ENCODE measurements at places on chromosomes 6 and 20. TPM values are rescaled to one million over a fixed set of nuclear protein-coding genes. Genes with fewer than 3 reads are reported as not detected.
A peak's percentile ranks its signal among the peaks of the same experiment; 100 is the strongest.

The SLC22A16 gene
- total RNA-seq: not detected

The COL10A1 gene
- total RNA-seq: 0.17 TPM

The TNFRSF6B gene
- total RNA-seq: 12.6 TPM

DNA sequence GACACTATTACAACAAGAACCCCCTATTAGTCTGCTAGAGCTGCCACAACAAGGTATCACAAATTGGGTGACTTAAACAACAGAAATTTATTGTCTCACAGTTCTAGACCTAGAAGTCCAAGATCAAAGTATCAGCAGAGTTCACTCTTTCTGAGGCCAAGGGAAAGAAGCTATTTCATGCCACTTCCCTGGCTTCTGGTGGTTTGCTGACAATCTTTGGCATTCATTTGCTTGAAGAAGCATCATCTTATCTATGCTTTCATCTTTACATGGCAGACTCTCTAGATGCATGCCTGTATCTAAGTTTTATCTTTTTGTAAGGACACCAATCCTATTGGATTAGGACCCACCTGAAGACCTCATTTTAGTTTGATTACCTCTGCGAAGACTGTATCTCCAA lies 296.8 kb upstream of the MARCKS start:
- DNase-seq: peak; percentile 15

DNA sequence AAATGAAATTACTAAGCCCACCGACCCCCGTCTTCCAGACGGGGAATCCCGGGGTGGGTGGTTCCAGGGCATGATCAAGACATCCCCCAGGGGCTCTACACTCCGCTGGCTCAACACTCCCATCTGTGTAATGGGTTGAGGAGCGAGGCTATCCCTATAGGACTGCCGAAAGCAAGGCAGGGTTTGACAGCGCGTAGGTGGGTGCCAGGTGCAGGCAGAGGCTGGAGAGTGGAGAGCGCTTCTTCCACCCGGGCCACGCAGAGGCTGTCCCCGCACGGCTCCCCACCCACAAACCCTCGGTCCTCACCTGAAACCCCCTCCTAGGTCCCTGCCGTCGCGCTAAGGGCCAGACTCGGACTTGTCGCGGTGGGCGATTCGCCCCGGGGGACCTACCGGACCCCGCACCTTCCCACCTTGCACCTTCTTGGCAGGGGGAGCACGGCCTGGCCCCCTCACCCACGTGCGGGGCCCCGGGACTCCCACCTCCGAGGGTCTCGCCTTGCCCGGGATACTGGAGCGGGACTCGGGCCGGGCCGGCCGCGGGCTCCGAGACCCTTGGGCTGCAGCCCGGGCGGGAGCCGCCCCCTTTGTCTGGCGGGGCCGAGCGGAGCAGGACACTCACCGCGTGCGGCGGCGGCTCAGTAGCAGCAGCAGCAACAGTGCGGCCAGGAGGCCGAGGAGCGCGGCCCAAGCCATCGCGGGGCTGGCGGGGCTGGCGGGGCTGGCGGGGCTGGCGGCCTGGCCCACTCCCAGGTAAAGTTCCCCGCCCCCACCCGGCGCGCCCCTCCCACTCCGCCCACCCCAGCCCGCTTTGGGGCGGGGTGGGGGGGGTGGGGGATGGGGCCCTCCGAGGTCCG lies at the start of gene PTGIS:
Gene PTGIS, minus strand, starts transcription at position 717 of the 857 bp plus-strand sequence. Its CDS starts 21 bp downstream, at position 696.
- DNase-seq: peak; percentile 40

The COL12A1 gene
- total RNA-seq: 6.6 TPM

The CLPSL1 gene
- not detected for total RNA-seq

The NDRG3 gene
- total RNA-seq: 9.9 TPM

DNA sequence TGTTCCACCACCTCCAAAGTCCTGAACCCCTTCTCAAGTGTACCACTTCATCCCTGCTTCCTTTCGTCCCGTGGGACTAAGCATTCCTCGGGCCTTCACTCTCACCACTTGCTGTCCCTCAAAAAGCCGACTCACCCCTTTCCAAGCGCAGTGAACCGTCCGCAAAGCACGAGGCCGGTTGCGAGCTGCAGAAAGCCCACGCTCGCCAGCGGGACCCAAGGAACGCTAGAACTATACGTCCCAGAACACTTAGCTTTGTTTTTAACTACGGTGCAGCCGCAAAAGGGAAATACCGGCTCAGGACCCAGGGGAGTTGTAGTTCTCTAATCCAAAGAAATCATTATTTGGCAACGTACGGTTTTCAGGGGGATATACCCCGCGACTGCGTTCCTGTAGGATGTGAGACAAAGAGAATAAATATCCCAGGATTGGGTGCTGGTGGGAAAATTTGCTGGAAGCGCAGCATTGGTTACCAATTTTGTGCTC lies 416 bp upstream of the POLR1H start:
- peak; percentile 56 for DNase-seq

The BHLHE23 gene
- total RNA-seq: not detected

- DNase-seq: no peak
Observed at GRCh38 chr6:117918454-117918853, 11.4 kb downstream of the SLC35F1 start.
